ENCODE measurements at places on chromosomes 7 and 10.
A peak's percentile ranks its signal among the peaks of the same experiment; 100 is the strongest.

GRCh38 chr7:137446025-137446424 is 102.5 kb upstream of the PTN start:
- no peaks in the 10 kb centered on the region for H3K4me1 ChIP-seq
- no peak overlapping the region for H3K27ac ChIP-seq
- DNase-seq: no peak
- no peaks in the 10 kb centered on the region for H3K36me3 ChIP-seq
- H3K27me3 ChIP-seq: no peaks in the 10 kb centered on the region
- no peak overlapping the region for H3K4me3 ChIP-seq

DNA sequence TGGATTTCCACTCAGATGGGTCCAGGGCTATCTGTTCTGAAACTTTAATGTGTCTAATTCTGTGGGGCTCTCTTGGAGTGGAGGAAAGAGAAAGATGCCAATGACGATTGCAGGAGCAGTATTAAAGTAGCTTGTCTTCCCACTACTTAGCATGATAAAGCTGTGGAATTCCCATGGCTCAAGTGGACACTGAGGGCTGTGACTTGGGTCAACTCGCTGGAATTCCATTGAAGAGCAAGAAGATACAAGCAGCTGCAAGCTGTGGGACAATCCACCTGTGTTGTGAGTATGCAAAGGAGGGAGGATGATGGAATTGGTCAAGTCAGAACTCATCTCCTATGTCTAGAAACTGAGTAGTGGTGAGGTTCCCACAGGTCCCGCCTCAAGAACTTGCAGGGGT is 154.2 kb upstream of the MINDY3 start:
- H3K27ac ChIP-seq: no peak overlapping the region
- no peaks in the 10 kb centered on the region for H3K36me3 ChIP-seq
- no peak for DNase-seq
- no peaks in the 10 kb centered on the region for H3K4me1 ChIP-seq

DNA sequence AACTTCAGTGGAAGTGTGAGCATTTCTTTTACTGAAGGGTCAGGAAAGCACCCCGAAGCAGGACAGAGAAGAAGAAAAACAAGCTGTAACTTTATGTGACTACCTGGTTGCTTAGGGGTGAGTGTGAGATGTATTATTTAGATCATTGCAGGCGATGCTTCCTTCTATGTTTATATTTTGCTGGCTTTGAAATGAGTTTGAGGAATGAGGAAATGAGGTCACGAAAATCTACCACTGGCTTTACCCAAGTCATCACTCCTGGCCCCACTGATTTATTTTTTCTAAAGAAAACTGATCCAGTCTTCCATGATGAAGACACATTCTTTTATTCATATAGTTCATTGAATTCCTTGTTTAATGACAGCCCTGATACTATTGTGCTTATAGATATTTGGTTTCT is 716.6 kb upstream of the FZD8 start:
- no peak overlapping the region for H3K27ac ChIP-seq
- DNase-seq: no peak
- no peak overlapping the region for H3K4me3 ChIP-seq

GRCh38 chr10:61164458-61165160 is 220.6 kb upstream of the RHOBTB1 start:
- H3K36me3 ChIP-seq: no peaks in the 10 kb centered on the region
- no peak overlapping the region for H3K27ac ChIP-seq
- peak; percentile 27 for DNase-seq
- H3K4me1 ChIP-seq: peaks cover 2% of the 10 kb centered on the region
- no peak overlapping the region for H3K4me3 ChIP-seq
